ENCODE measurements at places on chromosomes 13 and 19.

- DNase-seq, result no peak
Measured at GRCh38 chr13:66895780-66896179, 334.4 kb downstream of the PCDH9 start.

- DNase-seq, result no peak
Measured at GRCh38 chr13:32914686-32915085, 101.5 kb upstream of the KL start.

DNA sequence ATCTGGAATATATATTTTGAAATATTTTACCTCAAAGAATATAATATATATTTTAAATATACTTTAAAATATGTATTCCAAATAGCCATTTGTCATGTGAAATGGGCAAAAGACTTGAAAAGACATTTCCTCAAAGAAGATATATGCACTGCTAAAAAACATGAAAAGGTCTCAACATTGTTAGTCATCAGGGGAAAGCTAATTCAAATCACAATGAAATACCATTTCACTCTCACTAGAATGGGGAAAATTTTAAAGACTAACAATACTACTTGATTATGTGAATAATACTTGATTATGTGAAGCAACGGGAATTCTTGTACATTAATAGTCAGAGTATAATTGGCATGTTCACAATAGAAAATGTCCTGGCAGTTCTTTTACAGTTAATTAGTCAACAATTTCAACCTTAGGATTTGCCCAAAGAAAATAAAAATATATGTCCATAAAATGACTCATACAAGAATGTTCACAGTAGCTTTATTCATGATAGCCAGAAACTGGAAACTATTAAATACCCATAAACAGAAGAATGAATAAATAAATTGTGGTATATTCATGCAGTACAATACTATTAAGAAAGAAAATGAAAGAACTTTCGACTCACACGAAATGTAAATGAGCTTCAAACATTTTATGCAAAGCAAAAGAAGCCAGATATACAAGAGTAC is 6.8 kb upstream of the KBTBD6 start:
- no peak for DNase-seq

GRCh38 chr19:58182577-58182988 is 278 bp upstream of the ZNF274 start:
- DNase-seq, result peak; percentile 89

DNA sequence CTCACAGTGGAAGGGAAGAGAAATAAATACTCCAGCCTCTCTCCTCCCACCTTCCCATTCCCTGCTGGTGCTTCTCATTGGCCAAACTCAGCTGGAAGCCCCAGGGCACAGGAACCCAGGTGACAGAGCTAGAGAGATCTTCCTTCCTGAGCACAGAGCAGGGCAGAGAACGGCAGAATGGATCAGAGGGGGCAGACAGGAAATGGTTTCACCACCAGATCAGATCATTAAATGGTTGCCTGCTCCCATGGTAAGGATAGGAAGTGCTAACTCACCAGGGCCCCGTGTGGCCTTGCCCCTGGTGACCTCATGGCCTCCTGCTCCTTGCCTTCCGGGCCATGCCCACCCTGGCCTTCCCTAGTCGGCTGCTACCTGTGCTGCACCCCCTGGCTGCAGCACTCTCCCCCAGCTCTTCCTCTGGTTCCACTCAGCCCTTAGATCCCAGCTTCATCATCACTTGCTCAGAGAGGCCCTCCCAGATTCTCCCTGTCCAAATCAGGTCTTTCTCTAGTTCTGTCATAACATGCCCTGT is 108.7 kb downstream of the DPF1 start:
- no peak for DNase-seq

- no peak for DNase-seq
Measured at GRCh38 chr13:48630291-48630690, 23.4 kb upstream of the CYSLTR2 start.

GRCh38 chr13:93614776-93615175 is 388.2 kb downstream of the GPC6 start:
- no peak for DNase-seq

DNA sequence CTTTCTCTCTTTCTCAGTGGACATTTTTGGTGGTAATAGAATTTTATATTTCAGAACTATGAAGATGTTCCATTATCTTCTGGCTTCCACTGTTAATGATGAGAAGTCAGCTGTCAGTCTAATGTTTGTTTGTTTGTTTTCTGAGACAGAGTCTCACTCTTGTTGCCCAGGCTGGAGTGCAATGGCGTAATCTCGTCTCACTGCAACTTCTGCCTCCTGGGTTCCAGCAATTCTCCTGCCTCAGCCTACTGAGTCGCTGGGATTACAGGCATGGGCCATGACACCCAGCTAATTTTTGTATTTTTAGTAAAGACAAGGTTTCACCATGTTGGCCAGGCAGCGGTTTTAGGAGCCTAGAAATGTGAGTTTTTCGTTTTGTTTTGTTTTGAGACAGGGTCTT is 4.7 kb downstream of the ZNF317 start:
- DNase-seq, result no peak

DNA sequence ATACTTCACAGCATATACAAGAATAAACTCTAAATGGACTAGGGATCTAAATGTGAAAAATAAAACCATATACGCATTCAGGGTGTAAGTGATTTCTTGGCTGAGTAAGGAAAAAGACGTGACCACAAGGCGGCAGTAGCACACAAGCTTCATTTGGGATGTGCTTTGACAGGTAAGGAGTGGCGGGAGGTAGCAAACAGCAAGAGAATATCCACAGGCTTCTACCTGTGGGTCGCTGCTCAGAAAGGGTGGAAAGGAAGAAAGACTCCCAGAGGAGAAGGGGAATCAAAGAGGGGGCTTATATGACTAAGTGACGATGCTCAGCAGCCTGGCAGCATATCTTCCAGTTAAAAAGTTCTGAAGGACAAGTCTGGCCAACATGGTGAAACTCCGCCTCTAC is 2.5 kb upstream of the ZNF121 start:
- peak; percentile 35 for DNase-seq

- no peak for DNase-seq
Measured at GRCh38 chr13:105607426-105607825, 928.0 kb downstream of the EFNB2 start.

GRCh38 chr13:39484506-39485313 is 118.3 kb downstream of the LHFPL6 start:
- DNase-seq, result no peak

- DNase-seq, result no peak
Measured at GRCh38 chr13:74288361-74288911, 154.2 kb upstream of the KLF12 start.

DNA sequence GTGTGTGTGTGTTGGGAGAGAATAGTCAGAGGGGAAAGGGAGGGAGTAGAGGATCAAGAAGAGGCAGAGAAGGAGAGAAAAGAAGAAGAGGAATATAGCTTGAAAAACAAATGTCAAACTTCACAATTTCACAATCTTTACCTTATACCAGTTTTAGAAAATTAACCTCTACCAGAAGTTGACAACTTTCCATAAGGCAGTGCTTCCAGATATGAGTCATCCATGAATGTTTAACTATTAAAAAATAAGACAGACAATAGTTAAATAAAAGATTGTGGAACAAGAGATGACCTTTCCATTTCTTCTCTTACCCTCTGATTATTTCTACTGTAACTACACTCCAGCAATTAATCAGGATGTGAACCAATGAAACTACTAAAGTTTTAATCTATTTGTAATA is 229.4 kb downstream of the ITGBL1 start:
- no peak for DNase-seq

DNA sequence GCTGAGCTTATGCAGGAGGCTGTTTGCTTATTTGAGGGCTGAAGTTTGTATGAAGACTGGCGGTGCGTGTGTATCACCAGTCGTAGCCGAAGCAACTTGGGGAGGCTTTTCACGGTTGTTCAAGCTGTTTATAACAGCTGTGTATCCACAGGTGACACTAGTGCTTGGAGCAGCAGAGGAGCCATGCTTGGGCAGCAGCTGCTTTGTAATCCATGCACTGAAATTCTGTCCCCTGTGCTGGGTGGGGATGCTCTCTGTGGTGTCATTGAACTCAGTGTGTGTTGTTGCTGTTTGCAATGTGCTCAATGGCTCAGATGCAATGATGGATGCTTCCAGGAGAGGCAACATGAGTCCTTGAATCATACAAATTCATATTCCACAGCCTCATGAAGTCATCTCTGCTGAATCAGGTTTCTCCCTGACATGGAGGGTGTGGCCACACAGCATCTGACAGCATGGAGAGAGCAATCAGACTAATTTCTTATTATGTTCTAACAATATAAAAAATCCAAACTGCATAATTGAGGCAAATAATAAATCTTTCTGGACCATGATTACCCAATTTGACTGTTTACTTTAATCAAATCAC is 18.8 kb upstream of the GTF3A start:
- DNase-seq, result no peak

GRCh38 chr19:14786421-14786851 is 8.1 kb upstream of the ADGRE2 start:
- DNase-seq, result no peak

DNA sequence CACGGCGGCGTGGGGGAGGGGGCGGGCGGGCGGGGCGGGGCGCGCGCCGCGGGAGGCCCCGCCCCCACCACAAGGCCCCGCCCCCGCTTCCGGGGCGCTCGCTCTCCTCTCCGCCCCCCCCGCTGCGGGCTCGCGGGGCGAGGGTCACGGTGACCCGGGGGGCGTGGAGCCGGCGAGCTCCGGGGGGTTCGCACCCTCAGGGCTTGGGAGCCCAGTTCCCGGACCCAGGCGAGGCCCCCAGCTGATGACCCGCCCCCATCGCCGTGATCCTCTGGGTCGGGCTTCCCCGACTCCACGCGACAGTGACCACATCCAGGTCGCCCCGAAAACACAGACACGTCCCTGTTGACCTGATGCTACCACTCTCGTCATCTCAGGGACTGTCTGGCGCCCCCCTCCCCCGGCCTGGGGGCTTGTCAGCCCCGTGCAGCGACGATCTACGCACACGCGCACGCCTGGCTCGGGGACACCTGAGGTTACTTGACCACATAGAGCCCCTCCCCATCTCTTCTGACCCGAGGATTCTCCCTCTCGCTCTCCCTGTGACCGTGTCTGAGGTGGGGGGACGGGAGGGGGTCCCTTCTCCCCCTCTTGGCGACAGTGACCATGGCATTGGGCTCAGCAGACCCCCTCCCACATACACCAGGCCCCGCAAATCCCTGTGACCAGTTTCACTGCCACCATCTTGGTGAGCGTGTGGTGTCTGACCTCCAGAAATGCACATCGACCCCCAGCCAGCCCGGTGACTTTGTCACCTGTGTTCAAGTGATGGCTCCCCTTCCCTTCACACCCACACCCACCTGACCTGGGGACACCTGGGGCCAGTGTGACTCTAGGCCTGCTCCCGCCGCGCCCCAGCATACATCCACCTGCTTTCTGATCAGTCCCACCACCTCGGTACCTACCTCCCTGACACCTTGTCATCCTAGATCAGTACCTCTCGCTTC is 670 bp downstream of the MAP2K7 start:
- no peak for DNase-seq
